Fibroblast of skin of left biceps (primary cell): ENCODE measurements at places on chromosomes 4 and X.

DNA sequence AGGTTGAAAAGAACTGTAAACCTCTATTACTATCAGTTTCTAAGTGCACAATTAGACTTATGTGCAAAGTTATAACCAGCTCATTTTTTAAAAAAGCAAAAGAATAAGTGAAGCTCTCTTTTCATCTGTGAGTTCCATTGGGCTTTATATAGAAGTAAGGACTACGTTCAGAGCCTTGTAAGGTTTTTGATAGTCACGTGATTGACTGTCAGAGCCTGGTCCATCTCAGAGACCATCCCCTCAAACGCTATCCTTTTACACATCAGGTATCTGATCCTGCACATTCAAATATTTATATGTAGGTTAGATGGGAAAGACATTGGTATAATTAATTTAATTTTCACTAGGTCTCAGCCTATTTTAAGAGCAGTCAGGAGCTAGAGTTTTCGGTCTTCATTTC, 279.3 kb downstream of the INPP4B start:
- DNase-seq: no peak

DNA sequence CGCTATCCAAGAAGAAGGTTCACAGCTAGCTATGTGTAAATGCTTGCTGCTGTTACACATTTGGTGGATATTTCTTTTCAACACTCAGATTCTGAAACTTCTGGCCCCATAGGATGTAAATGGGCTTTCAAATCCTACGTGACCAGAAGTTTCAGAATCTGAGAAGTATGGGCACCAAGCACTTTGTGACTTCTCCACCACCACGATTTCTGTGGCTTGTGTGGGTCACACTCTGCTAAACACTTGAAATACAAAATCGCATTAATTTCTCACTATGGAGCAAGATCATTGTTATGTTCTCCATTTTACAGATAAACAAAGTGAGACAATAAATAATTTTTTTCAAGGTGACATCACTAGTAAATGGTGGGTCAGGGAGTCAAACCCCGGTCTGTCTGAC, 259.4 kb upstream of the JADE1 start:
- DNase-seq: no peak

DNA sequence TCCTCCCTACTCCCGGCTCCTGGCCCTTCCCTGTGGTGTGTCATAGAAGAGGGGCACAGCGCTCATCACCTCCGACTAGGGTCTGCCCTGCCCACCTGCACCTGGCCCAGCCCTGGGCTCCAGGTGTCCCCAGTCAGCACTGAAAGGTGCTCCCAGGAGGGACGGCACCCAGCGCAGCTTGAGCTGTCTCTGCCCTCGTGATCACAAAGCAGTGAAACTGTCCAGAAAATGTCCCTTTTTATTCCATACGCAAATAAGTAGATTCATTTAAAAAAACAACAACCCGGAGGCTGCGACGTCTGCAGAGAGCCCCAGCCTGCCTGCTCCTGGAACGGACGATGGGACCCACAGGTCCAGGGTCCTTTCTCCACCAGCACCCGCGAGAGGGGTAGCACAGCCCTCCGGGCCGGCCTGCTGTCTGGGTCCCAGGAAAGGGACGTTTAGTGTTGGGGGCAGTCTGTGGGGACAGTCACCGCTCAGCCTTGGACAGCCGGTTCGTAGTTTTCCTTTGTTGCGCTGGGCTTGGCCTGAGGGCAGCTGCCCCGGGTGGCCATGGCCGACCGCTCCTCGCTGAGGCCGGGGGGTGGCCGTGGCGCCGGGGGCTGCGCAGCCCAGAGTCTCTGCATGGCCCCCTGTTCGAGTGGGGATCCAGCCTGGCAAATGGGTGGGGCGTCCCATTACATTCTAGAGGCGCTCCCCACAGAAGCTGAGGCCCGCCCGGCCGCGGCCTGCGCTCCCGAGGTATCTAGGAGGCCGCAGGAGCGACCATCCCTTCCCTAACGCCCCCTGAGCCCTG, 4.6 kb downstream of the HMX1 start:
- no peak for DNase-seq

DNA sequence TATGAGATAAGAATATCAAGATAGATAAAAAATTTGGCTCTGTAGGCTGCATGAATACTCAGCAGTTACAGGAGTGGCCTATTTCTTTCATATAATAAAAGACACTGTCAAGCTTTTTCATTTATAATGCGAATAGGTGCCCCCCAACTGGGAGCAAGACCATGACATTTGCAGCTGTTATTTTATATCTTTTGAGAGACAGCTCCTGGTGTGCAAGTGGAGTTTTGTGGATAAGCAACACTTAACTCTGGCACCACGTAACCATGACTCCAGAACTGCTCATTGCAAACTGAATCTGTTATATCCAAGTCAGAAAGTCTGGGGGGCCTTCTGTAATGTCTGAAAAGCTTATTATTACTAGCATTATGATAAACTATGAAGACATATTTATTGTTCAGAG, 1372.4 kb downstream of the C4orf33 start:
- DNase-seq: no peak

- no peak for DNase-seq
Measured at GRCh38 chr4:16513876-16514275, 287.6 kb upstream of the TAPT1 start.

GRCh38 chr4:106478152-106478551, 109.6 kb upstream of the GIMD1 start:
- DNase-seq: no peak

DNA sequence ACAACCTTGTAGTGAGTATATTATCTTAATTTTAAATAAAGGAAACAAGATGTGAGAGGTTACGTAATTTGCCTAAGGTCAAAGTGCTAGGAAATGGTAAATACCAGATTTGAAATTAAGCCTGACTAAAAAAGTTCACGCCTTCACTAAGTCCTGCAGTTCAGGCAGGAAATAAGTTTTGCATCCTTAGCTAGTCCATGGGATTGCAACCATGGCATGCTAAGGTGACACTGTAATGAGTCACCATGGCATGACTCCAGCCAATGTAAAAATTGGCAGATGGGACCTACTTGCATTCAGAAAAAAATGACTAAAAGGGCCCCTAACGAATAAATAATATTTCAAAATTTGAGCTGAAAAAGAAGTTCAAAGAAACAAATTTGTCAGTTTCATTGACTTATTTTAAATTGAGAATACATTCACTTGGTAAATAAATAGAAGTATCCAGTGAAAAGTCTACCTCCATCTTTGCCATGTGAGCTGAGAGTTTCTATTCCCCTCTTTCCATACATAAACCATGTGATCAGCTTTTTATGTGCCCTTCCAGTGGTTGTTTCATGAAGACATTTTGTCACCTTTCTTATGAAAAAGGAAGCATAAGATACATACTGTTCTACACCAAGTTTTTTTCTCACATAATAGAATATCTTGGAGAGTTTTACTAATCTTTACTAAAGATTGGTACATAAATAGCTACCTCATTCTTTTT, 72.4 kb downstream of the ANKRD50 start:
- DNase-seq: peak; percentile 21

- no peak for DNase-seq
Measured at GRCh38 chrX:150872773-150873336, 25.6 kb downstream of the CD99L2 start.

GRCh38 chrX:48663241-48663640, 20.4 kb upstream of the WAS start:
- DNase-seq: no peak

DNA sequence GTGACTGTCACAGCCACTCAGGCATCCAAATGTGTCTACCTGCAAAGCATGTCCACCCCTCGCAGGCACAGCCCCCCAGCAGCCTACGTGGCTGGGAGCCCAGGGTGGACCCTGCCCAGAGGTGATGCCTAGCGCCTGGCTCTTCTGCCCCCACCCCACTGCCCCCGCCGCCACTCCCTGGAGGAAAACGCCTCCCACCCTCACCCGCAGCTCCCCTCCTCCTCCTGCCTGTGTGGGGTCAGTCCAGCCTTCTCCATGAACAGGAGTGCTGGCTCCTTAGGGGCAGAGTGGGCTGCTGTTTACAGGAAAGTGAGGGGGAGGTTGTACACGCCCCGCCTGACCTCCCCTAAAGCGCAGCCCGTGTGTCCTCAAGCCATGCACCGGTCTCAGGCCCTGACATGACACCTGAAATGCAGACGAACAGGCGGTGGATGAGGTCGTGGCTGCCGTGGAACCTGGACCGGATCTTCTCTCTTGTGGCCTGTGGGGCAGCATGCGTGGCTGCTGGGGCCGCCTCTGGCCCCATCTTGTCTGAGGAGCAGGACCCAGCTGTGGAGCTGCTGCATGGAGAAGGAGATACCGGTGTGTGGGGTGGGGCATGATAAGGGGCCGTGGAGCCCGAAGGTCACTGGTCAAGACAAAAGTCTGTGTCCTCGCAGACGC, 11.9 kb upstream of the MXD4 start:
- no peak for DNase-seq

DNA sequence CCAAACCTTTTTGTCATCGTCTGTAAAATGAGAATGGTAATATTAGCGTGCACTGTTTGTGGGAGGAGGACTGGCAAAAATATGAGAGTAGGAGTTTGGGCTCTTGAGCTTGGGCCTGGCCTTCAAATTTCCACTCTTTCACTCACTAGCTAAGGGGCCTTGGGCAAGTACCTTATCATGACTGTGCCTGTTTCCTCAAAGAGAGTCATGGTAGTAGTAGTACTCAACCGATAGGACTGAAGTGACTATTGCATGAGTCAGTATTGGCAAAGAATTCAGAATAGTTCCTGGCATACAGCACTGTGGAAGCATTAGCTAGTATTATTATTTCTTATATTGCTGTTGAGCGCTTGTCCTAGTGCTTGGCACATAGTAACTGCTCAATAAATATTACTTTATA, 16.0 kb upstream of the RBM3 start:
- no peak for DNase-seq

DNA sequence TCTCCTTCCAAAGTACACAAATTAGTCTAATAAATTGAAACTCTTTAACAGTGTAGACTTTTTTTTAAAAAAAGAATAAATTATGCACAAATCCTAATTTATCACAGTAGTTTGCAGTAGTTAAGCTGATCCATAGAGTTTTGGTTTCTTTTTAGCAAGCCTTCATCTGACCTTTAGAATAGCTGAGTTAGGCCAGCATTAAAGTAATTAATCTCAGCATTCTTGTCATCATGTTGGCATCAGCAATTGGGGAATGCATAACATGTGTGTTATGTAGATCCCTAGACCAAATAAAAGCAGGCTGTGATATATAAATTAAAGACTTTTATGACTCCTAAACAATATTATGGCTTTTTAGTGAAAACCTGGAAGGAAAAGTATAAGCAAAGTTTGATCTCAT, 426.5 kb upstream of the PABPC4L start:
- DNase-seq: peak; percentile 7

DNA sequence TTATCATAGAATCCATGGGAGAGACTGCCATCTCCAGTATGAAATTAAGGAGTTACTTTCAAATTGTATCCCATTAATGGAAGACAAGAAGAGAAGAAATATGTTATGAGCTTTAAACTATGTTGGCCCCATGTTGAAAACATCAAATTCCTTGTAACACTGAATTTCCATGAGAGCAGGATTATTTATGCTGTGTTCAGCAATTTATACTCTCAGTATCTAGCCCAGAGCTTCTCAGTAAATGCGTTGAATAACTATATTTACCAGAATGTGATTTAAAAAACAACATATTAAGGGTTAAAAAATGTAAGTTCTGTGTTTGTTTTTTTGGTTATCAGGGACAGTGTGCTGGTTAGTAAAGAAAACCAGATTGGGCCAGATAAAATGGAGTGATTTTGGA, 74.2 kb downstream of the ADGRL3 start:
- no peak for DNase-seq

DNA sequence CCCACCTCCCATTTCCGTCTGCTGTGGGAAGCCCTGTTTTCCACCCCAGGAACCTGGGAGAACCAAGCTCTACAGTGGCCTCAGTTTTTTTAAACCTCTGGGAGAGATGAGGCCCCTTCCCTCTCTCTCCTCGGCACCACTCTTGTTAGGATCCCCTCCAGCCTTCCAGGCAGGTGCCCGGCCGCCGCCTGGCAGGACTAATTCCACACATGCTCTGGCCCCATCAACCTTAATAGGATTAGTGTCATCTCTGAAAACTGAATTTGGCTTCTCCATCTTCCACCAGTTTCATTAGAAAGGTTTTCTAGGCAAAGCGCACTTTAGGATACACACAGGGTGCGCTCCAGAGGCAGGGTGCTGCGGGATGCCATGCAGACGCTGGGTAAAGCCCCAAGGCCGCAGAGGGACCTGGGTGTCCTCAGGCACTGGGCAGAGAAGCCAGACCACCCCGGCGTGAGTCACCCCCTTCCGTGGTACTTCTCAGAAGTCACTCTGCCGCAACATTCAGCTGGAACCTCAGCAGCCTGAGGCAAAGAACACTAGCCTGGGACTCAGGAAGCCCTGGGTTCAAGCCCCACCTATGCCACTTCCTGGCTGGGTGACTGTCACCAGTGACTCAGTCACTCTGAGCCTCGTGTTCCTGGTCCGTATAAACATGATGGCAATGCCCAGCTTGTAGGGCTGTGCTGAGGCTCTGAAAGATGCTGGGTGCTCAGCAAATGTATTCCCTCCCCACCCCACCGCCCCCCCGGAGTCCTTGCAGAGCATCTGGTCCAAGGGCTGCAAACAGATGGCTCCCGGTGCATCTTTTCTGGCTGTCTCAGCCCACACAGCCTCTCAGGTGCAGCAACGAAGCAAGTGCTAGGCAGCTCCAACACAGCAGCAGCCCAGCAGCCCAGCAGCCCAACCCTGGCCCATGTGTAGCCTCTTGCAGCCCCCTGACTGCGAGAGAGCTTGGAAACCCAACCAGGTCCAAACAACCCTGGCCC, 29.1 kb downstream of the PPP2R2C start:
- no peak for DNase-seq

GRCh38 chr4:81392164-81392563, 79.5 kb downstream of the RASGEF1B start:
- DNase-seq: no peak

DNA sequence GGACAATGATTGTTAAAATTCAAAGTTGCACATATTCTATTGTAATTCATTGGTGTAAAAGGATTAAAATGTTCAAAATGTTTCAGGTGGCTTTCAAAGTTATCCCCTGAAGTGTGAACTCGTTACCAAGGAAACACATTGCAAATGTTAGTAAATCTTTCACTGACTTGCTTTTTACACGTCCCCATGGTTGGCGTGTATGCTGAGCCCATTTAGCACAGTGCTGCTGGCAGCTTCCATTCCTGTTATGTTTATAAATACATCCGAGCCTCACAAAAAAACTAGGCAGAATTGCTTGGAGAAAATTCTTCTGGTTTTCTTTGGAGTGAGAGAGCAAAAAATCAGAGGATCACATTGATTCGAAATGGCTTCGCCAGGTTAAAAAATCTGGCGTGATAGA, 105.9 kb upstream of the HPGD start:
- no peak for DNase-seq

GRCh38 chrX:20479896-20480295, 213.2 kb upstream of the RPS6KA3 start:
- no peak for DNase-seq

GRCh38 chrX:46599051-46599560, 25.5 kb downstream of the CHST7 start:
- no peak for DNase-seq

DNA sequence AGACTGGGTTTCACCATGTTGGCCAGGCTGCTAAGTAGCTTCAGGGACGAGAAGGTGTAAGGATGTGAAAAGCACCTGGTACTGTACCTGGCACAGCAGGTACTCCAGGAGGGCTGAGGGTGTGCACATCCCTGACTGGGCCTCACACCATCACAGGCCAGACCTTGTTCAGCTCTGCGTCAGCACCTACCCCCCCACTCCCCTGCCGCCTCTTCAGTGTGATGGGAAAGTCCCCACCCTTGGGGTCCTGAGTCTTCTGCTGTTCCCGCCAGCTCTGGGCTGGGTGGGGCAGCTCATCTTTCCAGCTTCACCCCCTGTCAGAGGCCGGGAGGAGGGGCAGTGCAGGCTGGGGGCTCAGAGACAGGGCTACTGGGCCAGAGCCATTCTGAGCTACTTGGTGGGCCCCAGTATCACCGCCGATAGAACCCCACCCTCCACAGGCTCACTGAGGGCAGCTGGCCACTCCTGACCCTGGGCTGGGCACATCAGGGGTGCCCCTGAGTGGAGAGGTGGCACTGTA, 6.7 kb upstream of the SH3BP2 start:
- no peak for DNase-seq
